ENCODE measurements at places on chromosomes 13 and 19.
A peak's percentile ranks its signal among the peaks of the same experiment; 100 is the strongest.

- DNase-seq: no peak
Observed at GRCh38 chr19:42323473-42323851, 2.0 kb upstream of the MEGF8 start.

DNA sequence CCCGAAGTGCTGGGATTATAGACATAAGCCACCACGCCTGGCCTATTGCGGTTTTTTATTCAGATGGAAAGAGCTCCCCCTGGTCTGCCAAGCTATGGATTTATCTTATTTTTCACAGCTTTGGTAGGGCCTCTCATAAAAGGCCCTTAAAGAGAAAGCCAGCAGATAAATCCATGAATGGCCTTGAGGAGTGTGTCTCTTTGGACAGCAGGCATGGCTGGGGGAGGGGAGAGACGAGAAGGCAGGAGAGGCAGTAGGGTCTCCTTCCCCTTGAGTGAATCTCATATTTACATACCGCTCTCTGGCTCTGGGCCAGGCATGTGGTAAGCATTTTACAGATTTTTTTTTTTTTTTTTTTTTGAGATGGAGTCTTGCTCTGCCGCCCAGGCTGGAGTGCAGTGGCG, 25.2 kb downstream of the MARK4 start:
- DNase-seq: no peak

- peak; percentile 12 for DNase-seq
Observed at GRCh38 chr13:110138010-110138699, 168.8 kb downstream of the COL4A1 start.

DNA sequence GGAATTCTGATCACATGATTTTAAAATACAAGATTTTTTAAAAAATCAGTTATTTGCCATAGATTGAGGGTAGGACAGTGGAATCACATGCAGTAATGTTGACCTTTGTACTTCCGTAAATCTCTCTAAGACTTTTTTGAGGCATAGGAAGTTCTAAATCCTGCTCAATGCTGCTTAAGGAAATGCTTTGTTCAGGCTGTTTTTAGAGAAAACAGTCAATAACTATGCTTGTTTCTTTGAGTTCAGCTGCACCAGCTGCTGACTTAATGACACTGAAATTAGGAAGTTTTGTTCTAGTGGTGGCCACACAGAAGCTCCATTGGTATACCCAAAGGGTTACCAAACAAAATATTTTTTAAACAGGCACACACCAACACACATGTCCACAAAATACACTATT, 60.9 kb downstream of the KLF12 start:
- DNase-seq: no peak

- DNase-seq: no peak
Observed at GRCh38 chr13:101709952-101710351, 257.5 kb downstream of the ITGBL1 start.

- DNase-seq: no peak
Observed at GRCh38 chr19:16228637-16229321, 31.1 kb downstream of the AP1M1 start.

DNA sequence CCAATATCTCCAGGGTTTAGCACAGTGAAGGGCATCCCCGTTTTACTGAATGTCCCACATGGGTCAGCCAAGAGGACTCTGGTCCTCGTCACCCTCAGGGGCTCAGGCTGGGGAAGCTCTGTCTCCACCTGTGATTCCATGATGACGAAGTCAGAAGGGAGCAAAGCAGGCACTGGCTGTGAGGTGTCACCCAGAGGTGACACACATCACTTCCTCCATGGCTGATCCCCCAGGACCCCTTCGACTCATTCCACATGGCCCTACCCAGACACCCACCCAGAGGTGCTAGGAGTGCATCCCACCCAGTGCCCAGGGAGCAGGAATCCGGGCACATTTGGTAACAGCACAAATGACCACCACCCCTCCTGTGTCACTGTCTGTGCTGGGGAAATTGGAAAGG, 145.2 kb upstream of the VSTM2B start:
- no peak for DNase-seq

DNA sequence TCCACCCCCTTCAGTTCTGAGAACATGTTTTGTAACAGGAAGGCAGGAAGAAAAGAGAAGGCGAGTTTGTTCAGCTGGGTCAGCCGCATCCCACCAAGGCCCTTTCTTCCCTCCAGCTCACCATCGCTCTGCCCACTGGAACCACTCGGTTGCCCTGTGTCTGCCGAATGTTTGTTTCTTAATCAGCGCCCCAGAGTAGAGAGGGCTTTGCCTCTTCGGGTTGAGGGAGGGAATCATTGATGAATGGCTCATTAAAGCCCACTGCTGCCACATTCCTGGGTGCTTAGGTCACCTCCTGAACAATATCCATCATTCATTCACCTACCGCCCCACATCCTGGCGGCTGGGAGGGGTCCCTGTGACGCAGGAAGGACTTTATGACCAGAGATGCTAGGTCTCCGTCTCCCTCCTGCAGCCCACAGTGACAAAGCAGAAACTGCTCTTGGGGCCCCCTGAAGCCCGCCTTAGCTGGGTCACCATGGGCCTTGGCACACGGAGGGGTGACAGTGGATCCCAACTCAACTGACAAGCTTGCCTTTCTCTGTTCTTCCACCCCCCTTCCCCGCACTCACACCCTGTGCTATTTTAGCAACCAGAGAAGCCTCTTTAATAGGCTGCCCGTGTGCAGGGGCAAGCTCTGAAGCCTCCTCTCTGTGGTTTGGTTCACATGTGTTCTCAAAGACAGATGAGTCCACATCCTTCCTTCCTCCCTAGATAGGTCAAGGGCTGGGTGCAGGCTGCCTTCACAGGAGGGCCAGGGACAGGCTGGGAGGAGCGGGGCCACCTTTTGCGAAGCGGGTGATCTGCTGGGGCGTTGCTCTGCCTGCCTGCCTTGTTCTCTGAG, 46.2 kb downstream of the ACTN4 start:
- no peak for DNase-seq

DNA sequence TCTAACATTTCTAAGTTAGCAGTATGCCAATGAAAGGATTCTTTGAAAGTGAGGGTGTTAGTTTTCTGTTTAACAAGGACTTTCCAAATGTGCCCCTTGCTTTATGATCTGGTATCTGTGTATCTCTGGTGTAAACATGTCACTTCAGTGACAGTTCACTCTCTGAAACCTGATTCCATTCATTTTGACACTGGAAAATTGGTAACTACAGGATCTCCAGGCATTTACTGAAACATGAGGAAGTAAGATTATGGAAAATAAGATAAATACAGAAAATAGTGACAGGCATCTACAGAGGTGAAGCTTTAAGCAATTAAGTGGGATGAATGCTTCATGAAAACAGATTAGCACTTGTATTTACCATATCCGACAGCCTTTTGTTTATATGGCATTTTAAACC, 101.6 kb upstream of the MYO16 start:
- no peak for DNase-seq

DNA sequence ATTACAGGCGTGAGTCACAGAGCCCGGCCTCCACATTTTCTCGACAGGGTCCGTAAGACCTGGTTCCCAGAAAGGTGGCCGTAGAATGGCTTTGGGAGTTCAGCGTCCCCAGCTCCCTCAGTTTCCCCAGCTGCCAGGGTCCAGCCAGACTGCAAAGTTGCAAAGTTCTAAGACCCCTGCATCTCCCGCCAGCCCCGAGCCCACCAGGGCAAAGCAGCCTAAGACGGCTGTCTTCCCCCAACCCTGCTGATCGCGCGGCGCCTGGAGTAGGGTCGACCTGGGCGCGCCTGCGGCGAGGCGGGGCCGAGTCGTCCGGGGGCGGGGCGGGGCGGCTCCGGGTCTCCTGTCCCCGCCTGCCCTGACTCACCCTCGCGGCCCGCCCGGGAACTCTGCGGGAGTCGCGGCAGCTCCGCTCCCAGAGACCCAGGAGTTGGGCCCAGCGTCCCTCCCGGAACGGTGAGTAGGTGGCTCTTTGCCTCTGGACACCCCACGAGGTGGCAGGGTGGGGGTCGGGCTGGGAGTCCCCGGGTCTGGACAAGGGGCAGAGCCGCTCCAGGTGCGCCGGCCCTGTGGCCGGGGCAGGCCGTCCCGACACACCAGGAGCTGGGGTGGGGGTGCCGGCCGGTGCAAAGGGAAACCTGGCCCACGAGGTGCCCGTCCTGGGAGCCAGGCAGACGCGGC, at the start of gene LRRC8E:
Gene LRRC8E (plus strand): TSS at position 366 of the 681 bp plus-strand sequence. CDS start 7,094 bp downstream, outside the sequence.
- peak; percentile 41 for DNase-seq

GRCh38 chr19:39710333-39710890, 6.1 kb downstream of the LGALS14 start:
- DNase-seq: no peak

DNA sequence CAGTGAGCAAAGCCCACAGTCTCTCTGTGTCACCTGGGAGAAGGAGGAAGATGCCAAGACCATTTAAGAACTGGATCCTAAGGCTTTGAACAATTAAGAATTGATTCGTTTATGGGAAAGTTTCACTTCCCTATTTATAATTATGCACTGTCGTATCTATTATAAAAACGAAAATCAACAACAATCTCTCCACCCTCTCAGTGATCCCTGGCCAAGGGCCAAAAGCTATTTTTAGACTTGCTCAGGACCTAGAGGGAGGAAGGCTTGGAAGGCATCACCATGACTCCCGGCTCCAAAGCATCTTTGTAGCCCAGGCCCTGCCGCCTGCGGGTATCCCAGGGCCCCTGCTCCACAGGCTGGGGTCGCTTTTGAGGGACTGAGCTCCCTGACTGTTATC, 1.3 kb downstream of the RHPN2 start:
- no peak for DNase-seq

- no peak for DNase-seq
Observed at GRCh38 chr19:37303591-37304171, 67.2 kb upstream of the ZNF527 start.

- DNase-seq: no peak
Observed at GRCh38 chr19:39997638-39998216, 867 bp downstream of the ZNF546 start.

DNA sequence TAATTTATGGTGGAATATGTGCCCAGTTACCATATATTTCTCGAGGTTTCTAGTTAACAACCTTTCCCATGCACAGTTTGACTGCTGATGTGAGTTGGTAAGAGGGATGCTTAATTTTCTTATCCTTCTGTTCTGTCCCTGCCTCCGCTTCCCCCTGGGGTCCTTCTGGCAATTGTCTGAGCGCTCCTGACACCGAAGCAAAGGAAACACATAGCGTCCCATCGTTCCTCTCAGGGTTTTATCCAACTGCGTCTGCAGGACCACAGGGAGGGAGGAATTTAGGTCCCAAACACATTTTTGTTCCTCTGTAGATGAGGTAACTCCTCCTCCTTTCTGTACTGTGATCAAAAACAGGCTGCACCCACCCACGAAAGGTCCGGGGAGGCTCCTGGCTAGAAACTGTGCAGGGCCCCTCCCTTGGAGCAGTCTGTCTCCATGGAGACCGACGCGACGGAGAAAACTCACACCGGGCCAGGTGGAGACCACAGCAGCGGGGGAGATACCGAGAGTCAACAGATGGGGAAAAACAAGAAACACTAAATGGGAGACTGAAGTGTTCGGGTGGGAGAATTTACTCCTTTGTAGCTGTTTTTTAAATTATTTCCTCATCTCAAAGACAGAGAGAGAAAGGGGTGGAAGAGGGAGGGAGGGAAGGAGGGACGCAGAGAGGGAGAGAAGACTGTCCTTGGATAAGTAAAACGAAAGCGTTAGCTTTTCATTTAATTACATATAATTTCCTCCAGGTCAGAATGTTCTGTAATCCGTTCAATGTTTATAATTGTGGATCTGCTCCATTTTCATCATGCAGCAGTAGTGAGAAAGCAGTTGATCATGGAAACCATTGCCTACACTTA, 191.8 kb upstream of the NBEA start:
- DNase-seq: no peak

- DNase-seq: no peak
Observed at GRCh38 chr19:1452802-1453524, 3.0 kb downstream of the APC2 start.

GRCh38 chr19:3648037-3648905, 21.7 kb upstream of the CACTIN start:
- DNase-seq: no peak

GRCh38 chr13:23728807-23729206, 158.6 kb downstream of the TNFRSF19 start:
- DNase-seq: no peak

DNA sequence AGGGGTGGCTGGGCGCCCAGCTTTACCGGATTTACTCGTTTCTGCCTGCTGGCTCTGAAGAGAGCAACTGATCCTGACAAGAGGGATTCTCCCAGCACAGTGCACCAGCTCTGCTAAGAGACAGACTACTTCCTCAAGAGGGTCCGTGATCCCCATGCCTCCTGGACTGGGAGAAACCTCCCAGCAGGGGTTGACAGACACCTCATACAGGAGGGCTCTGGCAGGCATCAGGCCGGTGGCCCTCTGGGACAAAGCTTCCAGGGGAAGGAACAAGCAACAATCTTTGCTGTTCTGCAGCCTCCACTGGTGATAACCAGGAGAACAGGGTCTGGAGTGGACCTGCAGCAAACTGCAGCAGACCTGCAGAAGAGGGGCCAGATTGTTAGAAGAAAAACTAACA, 1192.5 kb upstream of the PRR20A start:
- no peak for DNase-seq

DNA sequence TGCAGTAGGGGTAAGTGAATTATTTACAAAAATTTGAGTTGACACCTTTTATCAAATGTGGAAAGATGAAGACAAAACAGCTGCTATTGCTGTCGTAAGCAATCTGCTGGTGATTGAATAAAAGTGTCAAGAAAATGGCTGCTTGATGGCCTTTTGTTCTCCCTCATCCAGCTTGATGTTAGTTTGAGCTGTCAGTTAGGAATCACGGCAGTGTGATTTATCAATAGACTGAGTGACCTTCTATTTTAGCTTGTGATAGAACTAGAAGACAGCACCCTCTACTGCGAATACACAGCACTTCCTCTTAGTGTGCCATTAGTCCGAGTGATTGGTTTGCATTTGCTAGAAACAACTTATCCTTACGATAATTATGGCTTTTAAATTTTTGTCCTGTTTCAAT, 76.3 kb downstream of the MZT1 start:
- no peak for DNase-seq

- peak; percentile 9 for DNase-seq
Observed at GRCh38 chr19:6551607-6552450, 21.0 kb downstream of the TNFSF9 start.

DNA sequence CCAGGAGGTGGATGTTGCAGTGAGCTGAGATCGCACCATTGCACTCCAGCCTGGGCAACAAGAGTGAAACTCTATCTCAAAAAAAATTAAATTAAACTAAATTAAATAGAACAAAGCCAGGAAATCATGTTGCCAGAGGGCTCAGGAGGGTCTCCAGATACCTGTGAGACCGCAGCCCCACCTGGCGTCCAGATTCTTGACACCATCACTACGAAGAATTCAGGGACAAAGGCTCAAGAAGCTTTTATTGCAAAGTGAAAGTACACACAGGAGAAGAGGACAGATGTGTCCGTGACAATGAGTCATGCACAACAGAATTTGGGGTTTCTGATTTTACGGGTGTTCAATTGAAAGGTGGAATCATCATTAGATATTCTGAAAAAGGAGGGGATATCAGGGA, 76.6 kb downstream of the STOML3 start:
- DNase-seq: no peak

- DNase-seq: no peak
Observed at GRCh38 chr19:49570138-49570856, 10.1 kb downstream of the NOSIP start.

GRCh38 chr13:28412981-28413380, 81.9 kb downstream of the FLT1 start:
- DNase-seq: no peak

All from stimulated activated CD4-positive, alpha-beta T cell treated with anti-CD3 and anti-CD28 coated beads, Interleukin-15, amount 100 ng/mL, for 1 hour (primary cell).